ENCODE measurements at places on chromosomes 5 and 9. TPM values are rescaled to one million over a fixed set of nuclear protein-coding genes. Genes with fewer than 3 reads are reported as not detected.

The TAF1L gene
- not detected for total RNA-seq

- peak; percentile 44 for DNase-seq
These were observed 45.0 kb upstream of the NR3C1 start for GRCh38 chr5:143448518-143448917.

The PAPPA gene
- not detected for total RNA-seq

DNA sequence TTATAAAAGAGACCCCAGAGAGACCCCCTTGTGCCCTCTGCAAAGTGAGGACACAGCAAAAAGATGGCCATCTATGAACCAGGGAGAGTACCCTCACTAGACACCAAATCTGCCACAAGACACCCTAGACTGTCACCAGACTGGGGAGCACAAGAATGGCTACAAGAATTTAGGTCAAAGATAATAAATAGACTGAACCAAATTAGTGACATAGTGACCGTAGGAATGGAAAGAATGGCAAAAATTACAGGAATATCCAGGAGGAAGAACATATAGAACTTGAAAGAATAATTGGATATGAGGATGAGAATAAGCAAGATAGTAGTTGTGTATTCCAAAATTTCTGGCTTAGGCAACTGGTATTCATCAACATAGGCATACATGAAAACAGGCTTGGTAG, 235.0 kb downstream of the NNT start:
- DNase-seq: no peak

- DNase-seq: no peak
These were observed 972 bp downstream of the PDGFRB start for GRCh38 chr5:150154618-150155128.

DNA sequence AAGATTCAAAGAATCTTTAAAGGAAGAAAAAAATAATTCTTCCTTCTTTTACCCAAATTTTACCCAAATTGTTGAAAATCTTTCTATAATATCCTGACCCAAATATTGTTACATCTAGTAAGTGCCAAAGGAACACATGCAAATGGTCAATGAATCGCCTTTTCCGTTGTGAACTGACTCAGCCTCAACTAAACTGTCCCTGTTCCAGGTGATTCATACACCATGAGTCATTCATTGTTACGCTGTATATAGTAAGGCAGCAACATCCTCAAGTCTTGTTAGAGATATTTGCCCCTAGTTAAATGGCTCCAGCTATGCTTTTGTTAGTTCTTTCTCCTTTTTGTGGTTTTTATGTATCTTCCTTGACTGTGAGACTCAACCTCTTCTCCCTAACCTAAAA, 9.7 kb downstream of the PTGER4 start:
- peak; percentile 82 for DNase-seq

DNA sequence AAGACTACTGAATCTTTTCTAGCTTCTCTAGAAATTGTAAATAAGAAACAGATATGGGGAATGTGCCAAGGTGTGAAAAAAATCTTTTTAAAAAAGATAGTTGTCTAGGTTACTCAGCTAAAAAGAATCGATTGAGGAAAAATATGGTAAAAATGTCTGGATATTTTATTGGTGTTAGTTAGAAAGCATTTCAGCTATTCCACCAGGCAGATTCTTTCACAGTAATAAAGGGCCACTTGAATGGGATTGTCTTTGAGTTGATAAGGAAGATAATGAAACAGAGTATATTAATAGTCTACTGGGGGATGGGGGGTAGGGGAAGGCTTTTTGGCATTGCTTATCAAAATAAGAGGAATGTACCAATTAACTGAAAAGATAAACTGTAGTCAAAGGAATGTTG, 51.9 kb downstream of the SLIT3 start:
- DNase-seq: no peak

- DNase-seq: no peak
These were observed 2163.5 kb upstream of the WWC1 start for GRCh38 chr5:166127766-166128570.

- no peak for DNase-seq
These were observed 80.3 kb downstream of the CSNK1A1 start for GRCh38 chr5:149470942-149471341.

The GHR gene
- not detected for total RNA-seq

GRCh38 chr5:159178978-159179377, 30.4 kb downstream of the RNF145 start:
- peak; percentile 57 for DNase-seq

GRCh38 chr5:39266442-39266841, 47.1 kb upstream of the FYB1 start:
- no peak for DNase-seq

DNA sequence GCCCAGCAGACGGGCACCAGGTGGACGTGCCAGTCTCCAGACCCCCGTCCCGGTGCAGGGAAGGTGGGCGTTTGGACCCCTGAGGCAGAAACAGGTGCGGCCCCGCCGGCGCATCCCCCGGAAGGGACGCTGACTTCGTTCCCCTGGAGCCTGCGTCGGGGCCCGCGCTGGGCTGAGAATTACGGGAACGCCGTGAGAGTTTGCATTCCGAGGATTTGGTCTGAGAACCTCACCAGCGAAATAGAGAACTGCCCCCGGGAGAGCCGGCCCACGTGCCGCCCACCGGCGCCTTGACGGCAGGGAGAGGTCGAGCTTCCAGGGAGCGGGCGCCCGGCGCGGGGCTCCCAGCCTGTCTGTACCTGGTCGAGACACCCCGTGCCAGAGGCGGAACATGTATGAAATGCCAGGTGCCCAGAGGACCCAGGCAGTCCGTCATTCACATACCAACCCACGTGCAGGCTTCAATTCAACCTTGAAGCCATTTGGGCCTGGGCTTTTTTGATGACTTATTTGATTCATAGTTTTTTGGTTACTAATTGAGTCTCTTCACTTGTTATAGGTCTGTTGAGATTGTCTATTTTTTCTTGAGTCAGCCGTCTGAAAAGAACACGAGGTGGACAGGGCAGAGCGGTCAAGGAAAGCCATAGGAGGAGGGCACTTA, 877 bp upstream of the CAMSAP1 start:
- peak; percentile 40 for DNase-seq

DNA sequence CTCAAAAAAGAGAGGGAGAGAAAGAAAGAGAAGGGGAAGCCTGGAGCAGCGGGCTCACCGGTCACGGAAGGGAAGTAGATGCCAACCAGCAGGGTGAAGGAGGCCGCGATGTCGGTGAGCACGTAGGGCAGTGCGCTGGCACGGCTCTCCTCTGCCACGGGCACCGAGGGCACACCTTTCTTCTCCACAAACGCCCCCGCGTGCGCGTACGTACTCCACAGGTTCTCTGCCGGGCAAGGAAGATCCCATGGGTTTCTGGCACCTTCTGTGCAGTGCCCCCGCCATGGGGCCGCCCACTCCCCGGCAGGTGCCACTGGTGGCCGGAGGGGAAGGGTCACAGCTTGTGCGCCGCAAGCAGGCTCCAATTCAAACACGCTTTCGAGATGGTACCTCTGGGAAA, 30.3 kb downstream of the SLC12A7 start:
- DNase-seq: no peak

Measured in activated CD8-positive, alpha-beta T cell treated with anti-CD3 and anti-CD28 coated beads for 36 hours (primary cell).